Mucosa of gallbladder (tissue), 1 donor: ENCODE measurements at places on chromosomes 7 and 10. TPM values are rescaled to one million over a fixed set of nuclear protein-coding genes. Genes with fewer than 3 reads are reported as not detected.

DNA sequence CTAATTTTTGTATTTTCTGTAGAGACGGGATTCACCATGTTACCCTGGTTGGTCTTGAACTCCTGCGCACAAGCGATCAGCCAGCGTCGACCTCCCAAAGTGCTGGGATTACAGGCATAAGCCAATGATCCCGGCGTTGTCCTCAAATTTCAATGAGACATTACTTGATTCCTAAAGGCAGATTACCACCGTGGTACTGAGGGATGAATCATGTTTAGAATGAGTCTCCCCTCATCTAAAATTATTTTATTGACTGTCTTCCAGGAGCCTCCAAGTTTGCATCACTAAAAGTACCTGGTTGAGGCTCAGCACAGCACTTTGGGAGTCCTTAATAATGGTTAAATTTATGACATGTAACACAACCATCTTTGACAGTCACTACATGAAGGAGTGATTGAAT lies 142.2 kb upstream of the AKR1E2 start:
- no peak for DNase-seq

GRCh38 chr7:90424720-90425119 lies 21.5 kb downstream of the CLDN12 start:
- no peak for DNase-seq

GRCh38 chr10:18689498-18689897 lies 30.3 kb downstream of the ARL5B start:
- no peak for DNase-seq

DNA sequence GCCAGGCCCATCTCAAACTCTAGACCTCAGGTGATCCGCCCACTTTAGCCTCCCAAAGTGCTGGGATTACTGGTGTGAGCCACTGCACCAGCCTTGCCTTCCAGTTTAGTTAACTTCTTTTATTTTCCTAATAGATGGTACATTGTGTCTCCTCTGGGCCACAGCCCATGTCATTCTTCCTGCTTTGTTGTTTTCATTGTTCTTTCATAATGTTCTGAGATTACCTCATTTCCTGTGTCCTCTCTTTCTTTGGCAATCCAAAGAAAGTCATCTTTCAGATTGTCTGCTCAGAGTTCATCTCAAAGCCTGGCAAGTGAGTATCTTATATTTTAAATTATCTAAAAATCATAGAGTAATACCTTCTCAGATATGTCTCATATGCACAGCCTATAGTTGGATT lies at the start of gene OLAH:
Gene OLAH (plus strand): TSS at position 270 of the 400 bp plus-strand sequence. CDS start 3,346 bp downstream, outside the sequence.
- DNase-seq = no peak

GRCh38 chr10:5496261-5497250 lies 2.8 kb downstream of the CALML5 start:
- DNase-seq = no peak

DNA sequence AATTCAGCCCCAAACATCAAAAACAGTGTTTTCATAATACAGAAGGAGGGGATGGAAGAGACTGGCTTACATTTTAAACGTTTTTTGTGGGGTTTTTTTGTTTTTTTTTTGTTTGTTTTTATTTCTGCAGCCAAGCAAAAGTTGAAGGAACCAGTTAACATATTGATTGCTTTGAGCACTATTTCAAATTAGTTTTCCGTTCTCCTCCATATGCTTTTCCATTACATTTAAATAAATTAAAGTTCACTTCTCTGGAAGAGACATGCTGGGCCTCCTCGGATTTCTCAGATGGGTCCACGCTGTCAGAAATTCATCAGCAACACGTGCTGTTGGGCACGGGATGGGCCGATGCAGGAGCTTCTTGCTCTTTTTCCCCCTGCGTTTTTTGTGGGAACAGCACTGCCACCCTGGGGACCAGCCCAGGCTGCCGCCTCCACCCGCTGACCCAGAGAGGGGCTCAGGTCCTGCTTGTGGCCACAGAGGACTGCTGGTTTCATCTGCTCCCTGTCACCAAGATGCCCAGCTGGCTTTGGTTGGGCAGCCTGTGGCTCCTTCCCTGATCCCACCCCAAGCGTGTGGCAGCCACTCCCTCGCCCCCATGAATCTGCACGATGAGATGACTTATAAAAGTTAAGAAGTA lies 67.7 kb upstream of the CHST15 start:
- no peak for DNase-seq

DNA sequence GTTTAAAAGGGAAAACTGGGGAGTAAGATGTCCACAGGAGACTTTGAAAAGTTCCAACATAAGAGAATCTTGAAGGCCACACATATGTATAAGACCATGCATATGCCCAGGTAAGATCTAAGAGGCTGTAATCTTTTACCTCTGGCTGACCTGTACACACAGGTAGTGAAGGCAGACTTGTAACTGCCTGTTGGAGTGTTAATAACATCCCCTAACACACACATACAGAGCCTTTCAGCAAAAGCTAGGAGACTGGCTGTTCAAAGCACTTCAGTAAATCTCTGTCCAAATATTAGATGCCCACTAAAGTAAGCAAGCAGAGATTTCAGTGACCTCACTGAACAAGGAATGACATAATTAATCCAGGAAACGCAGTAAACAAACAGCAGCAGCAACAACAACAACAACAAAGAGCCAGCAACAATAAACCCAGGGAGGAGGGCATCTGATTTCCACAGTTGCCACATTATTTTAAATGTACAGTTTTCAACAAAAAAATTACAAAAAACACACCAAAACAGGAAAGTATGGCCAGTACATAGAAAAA lies 15.0 kb downstream of the CYP51A1 start:
- DNase-seq = no peak

HOGA1 gene
- 13.3 TPM for total RNA-seq
